ENCODE measurements at places on chromosomes 1 and 21.

DNA sequence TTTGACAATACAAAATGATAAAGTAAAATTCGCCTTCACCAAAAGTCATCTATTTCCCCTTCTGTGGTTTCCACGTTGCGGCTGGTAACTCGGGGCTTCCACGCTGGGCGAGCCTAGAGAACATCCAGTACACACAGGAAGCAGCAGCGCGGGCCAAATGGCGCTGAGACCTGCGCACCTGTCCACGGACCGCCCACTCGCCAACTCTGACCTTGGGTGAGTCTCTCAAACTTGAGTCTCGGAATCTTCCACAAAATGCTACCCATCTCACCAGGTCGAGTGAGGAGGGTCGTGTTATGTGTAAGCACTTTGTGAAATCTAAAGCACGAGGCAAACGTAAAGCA lies 820 bp upstream of the TTF2 start:
- peak; percentile 24 for DNase-seq

DNA sequence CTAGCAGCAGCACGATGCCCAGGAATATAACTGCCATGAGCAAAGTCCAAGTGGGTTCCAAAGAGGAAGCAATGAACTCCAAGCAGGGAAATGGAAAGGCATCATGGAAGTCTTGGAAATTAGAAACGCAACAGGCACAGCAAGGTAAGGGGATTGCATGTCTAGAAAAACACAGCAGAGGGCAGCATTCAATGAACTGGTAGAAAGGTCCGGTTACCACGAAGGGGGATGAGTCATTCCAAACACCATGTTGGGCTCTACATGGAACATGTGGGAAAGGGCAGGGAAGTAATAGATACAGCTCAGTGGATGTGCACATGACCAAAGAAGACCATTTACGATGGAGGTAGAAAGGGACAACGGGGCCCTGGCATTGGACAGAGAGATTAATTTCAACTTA lies 36.4 kb downstream of the RXRG start:
- DNase-seq: peak; percentile 62

GRCh38 chr1:27967106-27967883 lies 7.5 kb downstream of the XKR8 start:
- DNase-seq: no peak

DNA sequence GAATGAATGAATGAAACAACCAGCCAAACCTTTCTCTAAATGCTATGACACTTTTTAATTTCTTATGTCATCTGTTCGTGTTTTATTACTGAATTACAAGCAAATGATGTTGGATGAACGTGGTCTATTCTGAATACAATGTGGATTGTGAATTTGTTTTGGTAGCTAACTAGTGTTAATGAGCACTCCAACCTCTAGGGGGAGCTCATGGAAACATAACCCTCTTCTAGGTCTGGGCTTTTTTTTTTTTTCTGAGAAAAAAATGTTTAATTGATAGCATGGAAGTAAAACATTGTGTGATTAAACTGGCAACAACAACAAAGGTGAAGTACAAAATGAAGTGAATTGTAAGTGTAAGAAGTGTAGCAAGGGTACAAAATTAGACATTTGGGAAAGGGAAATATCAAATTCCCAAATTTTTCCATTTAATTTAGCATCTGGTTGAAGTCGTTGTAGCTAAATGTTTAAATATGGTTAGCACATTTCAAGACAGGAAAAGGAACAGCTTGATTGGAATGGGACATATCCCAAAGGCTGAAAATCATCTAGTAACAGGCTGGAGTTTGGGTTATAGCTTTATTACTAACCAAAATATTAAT lies 42.6 kb upstream of the PTGS2 start:
- DNase-seq: peak; percentile 57

DNA sequence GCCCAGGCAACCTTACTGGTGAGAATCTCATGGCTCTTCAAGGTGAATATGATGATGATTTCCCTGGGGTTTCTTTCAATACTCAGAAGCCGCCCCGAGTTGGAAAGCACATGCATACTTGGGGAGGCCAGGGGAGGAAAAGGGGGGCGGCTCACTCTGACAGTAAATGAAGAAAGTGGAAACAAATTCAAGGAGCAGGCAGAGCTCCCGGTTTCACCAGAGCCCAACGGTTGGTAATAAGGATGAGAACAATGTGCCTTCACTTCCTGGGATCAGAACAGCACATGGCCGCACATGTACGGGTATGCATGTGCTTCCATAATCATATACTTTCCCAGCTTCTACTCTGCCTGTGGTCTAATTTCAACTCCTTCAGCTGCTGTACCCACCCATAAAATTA lies 3.8 kb upstream of the ARHGEF2 start:
- DNase-seq: no peak

GRCh38 chr1:214569357-214570004 lies 18.1 kb upstream of the PTPN14 start:
- DNase-seq: no peak

Measured in NCI-H1694 (cell line).